Heart left ventricle (tissue), 16 donors: ENCODE measurements at places on chromosomes 3 and 15. TPM values are rescaled to one million over a fixed set of nuclear protein-coding genes. Genes with fewer than 3 reads are reported as not detected.

RTP3 gene
- not detected for total RNA-seq

NBEAL2 gene
- 8.1 TPM for total RNA-seq

LRTM1 gene
- not detected for total RNA-seq

PLSCR2 gene
- not detected for total RNA-seq

- DNase-seq, result no peak
- no peaks in the 10 kb centered on the region for H3K27me3 ChIP-seq
- H3K27ac ChIP-seq, result peak overlapping the region; percentile 58
Observed at GRCh38 chr15:40398413-40398873, 7.2 kb upstream of the IVD start.

DNA sequence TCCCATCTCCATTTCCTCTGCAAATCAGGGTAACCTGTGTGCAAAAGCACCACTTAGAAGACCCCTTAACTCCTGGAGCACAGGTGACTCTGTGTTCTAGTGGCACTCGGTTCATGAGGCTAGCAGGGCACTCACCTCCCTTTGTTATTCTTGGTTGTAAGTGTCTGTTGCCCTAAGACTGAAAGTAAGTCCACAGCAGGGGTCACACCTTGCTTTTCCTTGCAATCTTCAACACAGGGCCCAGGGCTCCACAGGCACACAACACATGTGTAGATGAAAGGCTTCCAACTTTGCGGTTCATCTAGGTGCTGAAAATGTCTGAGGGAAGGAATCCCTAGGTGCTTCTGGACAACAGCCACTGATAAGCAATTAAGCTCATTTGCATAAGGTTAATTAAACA lies 2.9 kb downstream of the RNU6-1 start:
- H3K36me3 ChIP-seq, result no peaks in the 10 kb centered on the region
- H3K27me3 ChIP-seq, result peaks cover 41% of the 10 kb centered on the region
- peaks cover 64% of the 10 kb centered on the region for H3K4me1 ChIP-seq

DNA sequence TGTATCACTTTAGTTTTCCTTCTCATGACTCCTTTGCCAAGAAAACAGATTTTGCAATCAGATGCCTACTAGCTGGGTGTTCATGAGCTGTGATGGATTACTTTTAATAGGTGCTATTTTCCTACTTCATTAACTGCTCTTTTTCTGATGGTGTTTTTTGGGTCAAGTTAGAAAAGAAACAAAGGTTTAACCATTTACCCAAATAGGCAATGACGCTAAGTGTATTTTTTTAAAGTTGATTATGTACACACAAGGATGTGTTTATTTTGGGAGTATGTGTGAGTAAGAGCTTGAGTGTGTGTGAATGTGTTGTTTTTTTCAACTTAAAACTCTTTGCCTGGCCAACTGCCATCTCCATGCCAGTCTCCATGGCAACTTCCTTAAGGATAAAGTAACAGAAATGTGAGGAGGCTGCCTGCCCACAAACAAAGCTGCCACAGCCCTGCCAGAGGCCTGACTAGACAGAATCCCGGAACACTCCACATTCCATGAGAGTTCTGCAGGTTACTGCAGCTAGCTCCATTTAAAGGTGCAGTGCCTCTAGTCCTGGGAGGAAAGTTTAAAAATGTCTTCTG lies 215.6 kb upstream of the RBMS3 start:
- H3K27me3 ChIP-seq, result no peaks in the 10 kb centered on the region
- no peak overlapping the region for H3K27ac ChIP-seq
- no peak overlapping the region for H3K4me3 ChIP-seq
- H3K36me3 ChIP-seq, result no peaks in the 10 kb centered on the region
- H3K4me1 ChIP-seq, result no peaks in the 10 kb centered on the region

DNA sequence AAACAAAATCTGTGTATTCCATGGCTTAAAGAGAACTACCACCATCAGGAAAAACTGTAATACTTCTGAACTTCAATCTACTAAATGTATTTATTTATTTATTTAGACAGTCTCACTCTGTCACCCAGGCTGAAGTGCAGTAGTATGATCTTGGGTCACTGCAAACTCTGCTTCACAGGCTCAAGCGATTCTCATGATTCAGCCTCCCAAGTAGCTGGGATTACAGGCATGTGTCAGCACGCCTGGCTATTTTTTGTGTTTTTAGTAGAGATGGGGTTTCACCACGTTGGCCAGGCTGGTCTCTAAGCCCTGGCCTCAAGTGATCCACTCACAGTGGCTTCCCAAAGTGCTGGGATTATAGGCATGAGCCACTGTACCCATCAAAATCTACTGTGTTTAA lies 202.3 kb upstream of the POU1F1 start:
- H3K4me3 ChIP-seq, result no peak overlapping the region
- DNase-seq, result no peak
- H3K4me1 ChIP-seq, result no peaks in the 10 kb centered on the region
- H3K36me3 ChIP-seq, result no peaks in the 10 kb centered on the region
- no peaks in the 10 kb centered on the region for H3K27me3 ChIP-seq
- H3K27ac ChIP-seq, result no peak overlapping the region

DNA sequence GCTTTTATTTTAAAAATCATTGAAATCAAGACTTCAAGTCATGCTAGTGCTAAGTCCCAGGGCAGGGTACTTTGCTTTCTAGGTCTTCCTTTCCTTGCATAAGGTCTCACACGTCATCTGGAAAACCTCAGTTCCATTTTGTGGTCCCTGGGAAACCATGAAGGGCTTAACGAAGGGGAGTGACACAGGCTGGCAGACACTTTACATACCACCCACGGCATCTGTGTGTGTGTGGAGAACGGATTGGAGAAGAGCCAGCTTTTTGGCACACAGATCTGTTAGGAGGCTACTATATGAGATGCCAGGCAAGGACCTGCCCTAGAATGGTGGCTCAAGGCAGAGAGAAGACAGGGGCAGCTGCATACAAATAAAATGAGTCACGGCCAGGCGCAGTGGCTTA lies 107.5 kb upstream of the NSMCE3 start:
- H3K27me3 ChIP-seq, result no peaks in the 10 kb centered on the region
- H3K36me3 ChIP-seq, result no peaks in the 10 kb centered on the region
- DNase-seq, result no peak
- no peak overlapping the region for H3K27ac ChIP-seq
- H3K4me3 ChIP-seq, result no peak overlapping the region

GRCh38 chr3:176935194-176935888 lies 261.9 kb downstream of the TBL1XR1 start:
- H3K4me3 ChIP-seq, result no peak overlapping the region
- H3K36me3 ChIP-seq, result no peaks in the 10 kb centered on the region
- H3K4me1 ChIP-seq, result no peaks in the 10 kb centered on the region
- no peaks in the 10 kb centered on the region for H3K27me3 ChIP-seq

- H3K4me1 ChIP-seq, result no peaks in the 10 kb centered on the region
- H3K27ac ChIP-seq, result no peak overlapping the region
- H3K4me3 ChIP-seq, result no peak overlapping the region
- no peaks in the 10 kb centered on the region for H3K27me3 ChIP-seq
- no peak for DNase-seq
- no peaks in the 10 kb centered on the region for H3K36me3 ChIP-seq
Observed at GRCh38 chr3:155386919-155387318, 93.4 kb upstream of the STRIT1 start.
